ENCODE measurements at places on chromosomes 2 and 18.

DNA sequence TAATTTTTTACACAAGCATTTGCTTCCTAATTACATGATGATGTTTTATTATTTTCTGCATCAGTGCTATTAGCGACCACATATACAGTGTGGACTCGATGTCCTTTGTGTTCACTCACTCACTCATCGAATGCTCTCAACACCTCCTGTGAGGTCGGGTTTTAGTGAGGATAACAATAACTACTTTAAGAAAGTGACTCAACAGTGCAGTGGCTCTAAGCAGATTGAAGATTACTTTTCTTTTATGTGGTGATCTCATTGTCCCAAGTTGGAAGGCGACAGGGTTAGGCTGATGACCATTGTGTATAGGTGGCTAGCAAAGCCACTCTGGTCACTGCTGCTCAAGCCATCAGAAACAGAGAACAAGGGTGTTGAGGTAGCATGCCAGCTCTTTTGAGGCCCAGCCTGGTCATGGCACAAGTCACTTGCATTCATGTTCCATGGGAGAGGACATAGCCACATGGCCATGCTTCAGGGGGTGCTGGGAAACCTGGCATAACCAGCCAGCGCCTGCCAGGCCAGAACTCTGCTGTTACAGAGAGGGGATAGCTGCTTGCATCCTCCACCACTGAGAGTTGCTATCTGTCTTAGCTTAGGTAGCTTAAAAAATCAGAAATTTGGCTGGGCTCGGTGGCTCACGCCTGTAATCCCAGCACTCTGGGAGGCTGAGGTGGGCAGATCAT is 60.4 kb downstream of the PDCL3 start:
- DNase-seq: no peak

GRCh38 chr2:216274194-216274840 is 98.0 kb downstream of the MARCHF4 start:
- DNase-seq: no peak

DNA sequence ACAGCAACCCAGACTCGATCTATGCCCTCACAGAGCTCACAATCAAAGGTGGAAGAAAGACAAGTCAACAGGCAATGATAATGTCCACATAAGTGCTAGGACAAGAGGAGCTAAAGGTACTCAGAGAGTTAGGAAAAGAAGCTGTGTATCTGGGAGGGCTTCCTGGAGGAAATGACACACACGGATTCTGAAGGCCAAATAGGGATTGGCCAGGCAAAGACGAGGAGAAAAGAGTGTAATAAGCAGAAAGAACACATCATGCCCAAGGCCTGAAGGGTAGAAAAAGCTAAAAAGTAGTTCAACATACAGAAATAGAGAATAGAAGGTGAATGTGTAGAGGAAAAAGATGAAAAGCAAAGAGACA is 36.1 kb downstream of the VIT start:
- DNase-seq: no peak

GRCh38 chr2:190961918-190962487 is 52.0 kb downstream of the STAT1 start:
- no peak for DNase-seq

DNA sequence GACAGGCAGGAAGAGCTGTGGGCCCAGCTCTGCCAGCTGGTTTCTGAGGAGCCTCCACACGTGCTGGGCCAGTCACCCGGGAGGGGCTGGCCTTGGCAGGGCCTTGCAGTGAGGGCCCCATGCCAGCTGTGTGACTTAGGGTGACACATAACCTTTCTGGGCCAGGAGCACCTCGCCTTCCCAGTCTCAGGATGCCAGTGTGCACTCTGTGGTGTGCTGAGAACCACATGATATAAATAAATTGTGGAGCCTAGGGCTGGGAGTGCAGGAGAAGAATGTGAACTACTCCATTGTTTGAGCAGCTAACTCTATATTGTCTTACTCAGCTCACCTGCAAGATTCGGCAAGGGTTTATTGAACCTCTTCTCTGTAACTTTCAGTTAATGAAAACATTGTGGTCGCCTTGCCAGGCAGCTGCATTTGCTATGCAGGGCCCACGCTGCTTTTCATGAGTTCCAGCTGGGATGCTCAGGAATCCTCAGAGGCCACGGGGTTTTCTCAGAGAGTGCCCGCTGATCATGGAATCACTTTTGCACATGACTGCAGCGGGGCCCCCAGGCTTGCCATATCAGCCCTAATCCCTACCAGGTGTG is 222.3 kb downstream of the SH3RF3 start:
- DNase-seq: no peak

DNA sequence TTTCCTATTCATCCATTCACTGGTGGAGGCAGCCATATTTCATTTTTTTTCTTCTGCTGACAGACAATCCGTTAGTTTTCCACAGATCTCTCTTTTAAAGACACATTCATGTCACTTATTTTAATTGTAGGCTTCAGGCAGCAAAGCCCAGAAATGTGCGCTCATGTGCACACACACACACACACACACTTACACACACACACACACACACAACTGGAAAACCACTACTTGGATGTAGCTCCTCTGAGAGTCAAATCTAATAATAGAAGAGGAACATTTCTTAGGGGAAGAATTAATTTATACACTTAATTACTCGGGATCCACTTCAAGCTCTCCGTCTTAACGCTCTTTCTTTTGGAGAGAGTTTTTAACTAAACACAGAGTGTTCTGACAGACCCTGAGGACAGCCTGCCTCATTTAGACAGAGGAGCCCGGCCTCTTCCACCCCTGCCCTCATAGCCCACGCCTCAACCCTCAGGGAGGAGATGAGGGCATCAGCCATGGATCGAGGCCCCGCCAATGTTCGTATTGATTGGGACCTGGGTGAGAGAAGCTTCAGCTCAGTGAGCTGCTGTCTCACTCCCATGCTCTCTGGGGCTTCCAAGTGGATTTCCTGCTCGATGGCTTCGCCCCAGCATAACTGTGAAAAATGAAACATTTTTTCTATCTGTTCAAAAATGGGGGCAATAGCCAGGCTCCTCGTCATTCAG is 261.4 kb upstream of the SKOR2 start:
- no peak for DNase-seq

DNA sequence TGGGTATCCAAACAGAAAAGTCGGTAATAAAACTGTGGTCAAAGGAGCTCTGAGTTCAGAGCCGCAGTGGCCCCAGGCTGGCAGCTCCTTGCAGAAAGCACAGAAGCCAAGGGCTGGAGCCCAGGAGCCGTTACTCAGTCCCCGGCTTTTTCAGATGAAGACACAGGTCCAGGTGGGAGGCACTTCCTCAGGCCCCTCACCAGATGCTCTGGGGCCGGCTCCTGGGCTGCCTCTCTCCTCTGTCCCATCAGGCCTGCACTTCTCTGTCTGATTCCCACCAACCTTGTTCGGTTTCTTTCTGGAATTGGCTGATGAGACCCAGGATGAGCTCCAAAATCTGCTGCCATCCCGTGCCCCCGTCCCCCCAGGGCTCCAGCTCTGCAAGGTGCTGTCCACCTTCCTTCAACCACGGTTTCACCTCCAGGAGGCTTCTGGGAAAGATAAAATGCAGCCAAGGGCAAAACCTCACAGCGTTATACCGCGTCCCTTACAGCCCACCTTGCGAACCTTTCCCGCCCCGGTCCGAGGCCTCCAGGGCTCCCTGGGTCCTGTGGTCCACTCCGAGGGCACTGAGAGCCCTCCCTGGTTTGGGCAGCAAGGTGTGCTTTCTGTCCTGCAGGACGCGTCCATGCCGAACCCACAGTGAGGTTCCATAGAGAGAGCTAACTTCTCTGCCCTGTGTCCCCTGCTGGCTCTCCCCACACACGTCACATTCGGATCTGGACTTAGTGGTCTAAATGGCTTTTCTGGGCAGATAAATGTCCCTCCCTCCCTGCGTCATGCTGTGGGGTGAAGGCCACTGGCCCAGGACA is 102.9 kb downstream of the TPO start:
- no peak for DNase-seq

DNA sequence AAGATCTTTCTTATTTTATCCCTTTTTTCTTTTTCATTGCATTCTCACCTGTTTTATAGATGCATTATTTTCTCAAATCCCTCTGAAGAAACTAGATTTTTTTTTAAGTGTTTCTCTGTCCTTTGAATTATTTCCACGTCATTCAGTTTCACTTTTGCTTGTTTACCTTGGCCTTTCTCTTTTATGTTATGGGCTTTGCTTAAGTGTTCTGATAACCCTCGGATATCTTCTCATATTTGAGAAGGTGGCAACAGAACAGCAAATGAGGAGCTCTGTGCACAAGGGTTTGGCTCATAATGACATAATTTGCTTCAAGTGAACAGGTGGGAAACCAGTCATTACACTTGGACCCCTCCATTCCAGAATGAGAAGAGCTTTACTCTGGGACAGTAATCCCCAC is 111.9 kb downstream of the C1D start:
- no peak for DNase-seq

DNA sequence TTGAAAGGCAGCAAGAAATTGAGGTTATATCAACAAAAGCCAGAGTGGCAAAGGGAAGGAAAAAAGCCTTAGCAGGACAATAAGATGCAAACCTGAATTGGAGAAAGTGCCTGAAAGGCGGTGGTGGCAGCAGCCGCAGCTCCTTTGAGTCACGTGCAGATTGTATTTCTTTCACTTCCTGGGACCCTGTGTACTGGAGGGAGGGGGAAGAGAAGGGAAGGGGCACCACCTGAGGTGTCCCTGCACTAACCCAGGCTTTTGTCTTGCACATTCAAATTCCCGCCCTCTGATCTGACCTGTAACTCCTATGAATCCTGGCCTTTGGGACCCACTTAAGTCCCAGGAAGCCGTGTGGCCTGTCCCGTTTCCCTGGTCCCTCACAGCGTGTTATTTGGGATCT is 326.1 kb upstream of the SKOR2 start:
- no peak for DNase-seq

DNA sequence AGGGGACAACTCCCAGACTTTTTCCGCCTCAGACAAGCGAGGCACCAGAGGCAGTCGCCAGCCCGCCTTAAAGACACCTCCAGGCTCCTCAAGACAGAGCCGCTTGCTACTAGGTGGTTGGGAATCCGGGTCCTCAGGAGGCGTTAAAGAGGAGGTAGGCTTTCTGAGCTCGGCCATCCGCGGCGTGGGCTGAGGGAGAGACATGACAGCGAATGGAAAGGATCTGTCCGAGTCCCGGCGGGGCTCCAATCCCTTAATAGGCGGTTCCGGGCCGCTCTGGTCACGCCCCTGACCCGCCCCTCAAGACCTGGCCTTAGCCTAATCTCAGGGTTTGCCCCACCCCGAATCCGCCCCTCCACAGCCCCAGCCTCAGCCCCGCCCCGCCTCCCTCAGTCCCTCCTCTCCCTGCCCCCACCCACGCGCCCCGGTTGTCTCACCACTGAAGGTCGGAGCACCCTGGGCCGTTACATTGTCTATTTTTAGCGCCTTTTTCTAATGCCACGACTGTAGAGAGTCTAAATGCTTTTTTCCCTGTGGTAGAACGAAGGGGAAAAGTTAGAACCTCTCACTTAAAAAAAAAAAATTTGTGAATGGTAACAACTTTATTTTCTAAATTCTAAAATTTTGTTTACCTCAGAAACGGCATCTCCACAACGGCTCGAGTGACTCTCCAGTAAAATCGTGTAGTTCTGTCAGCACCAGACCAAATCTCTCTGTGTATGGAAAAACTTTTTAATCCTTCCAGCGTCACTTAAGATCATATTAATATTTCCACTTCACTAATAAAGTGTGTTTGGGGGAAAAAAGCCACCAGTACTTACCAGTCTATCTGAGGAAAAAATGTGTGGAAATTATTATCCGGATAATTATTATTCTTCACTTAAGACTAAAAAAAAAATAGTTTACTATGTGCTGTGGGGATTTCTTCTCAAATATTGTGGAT is at the start of gene RAD51AP2:
Gene RAD51AP2, minus strand, starts transcription at position 229 of the 943 bp plus-strand sequence. Its CDS starts 25 bp downstream, at position 204.
- DNase-seq: no peak

Measured in stimulated activated CD8-positive, alpha-beta memory T cell treated with anti-CD3 and anti-CD28 coated beads, Interleukin-2, amount 100 ng/mL, for 1 hour (primary cell).